ENCODE measurements at places on chromosomes 4 and X. TPM values are rescaled to one million over a fixed set of nuclear protein-coding genes. Genes with fewer than 3 reads are reported as not detected.

DNA sequence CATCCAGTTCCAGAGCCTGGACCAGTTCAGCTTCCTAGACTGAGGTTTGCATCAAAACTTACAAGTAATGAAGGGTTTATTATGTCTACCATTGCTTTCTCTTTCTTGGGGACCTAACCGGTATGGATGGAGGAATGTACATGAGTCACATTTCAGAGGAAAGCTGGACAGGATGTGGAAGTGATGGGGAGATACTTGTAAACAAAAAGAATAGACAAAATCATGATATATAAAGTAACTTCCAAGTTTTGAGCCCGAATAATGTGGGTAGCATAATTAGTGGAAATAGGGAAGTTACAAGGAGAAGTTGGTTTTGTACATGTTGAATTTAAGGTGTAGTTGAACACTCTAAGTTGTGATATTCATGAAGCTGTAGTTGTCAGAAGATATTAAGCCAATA, 15.0 kb downstream of the FNIP2 start:
- no peaks in the 10 kb centered on the region for H3K27me3 ChIP-seq
- H3K4me1 ChIP-seq, result peaks cover 7% of the 10 kb centered on the region
- no peak overlapping the region for H3K4me3 ChIP-seq

The MAGEA11 gene
- polyA plus RNA-seq, result not detected

The ANOS1 gene
- not detected for polyA plus RNA-seq

- no peaks in the 10 kb centered on the region for H3K36me3 ChIP-seq
- no peak overlapping the region for H3K4me3 ChIP-seq
- no peak for DNase-seq
- peaks cover 13% of the 10 kb centered on the region for H3K4me1 ChIP-seq
Measured at GRCh38 chr4:42151568-42152506, 618 bp downstream of the BEND4 start.

GRCh38 chr4:102918859-102919258, 50.1 kb downstream of the CISD2 start:
- H3K27me3 ChIP-seq, result no peaks in the 10 kb centered on the region
- H3K4me1 ChIP-seq, result no peaks in the 10 kb centered on the region
- DNase-seq, result no peak
- no peak overlapping the region for H3K4me3 ChIP-seq
- no peak overlapping the region for H3K27ac ChIP-seq
- H3K36me3 ChIP-seq, result no peaks in the 10 kb centered on the region

DNA sequence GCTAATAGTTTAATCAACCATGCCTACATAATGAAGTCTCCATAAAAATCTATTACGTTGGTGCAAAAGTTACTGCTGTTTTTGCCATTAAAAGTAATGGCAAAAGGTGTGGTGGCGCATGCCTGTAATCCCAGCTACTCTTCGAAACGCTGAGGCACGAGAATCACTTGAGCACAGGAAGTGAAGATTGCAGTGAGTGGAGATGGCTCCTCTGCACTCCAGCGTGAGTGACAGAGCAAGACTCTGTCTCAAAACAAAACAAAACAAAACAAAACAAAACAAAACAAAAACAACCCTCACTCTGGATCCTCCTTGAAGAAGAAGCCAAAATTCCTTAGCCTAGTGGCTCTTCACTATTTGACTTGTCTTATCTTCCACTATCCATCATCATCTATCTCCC, 78.0 kb downstream of the MSN start:
- DNase-seq, result no peak
- no peaks in the 10 kb centered on the region for H3K27me3 ChIP-seq
- no peak overlapping the region for H3K27ac ChIP-seq
- peaks cover 33% of the 10 kb centered on the region for H3K4me1 ChIP-seq
- H3K36me3 ChIP-seq, result peaks cover 9% of the 10 kb centered on the region

The PAGE2 gene
- not detected for polyA plus RNA-seq

DNA sequence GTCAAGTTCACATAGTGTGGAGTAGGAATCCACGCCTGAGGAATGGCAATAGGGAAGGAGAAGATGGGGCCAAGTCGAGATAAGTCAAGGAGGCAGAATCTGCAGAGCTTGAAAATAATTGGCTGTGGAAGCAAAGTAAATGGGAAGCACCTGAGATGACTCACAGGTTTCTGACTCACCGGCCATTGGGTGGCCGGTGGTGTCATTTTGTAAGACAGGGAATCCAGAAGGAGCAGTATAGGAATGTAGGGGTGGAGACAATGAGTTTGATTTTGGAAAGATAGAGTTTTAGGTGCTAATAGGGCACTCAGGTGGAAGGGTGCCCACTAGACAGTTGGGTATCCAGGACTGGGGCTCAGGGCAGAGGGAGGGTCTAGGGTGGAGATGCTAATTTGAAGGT, 201.0 kb upstream of the MAMLD1 start:
- no peaks in the 10 kb centered on the region for H3K4me1 ChIP-seq
- H3K27me3 ChIP-seq, result no peaks in the 10 kb centered on the region
- no peak overlapping the region for H3K4me3 ChIP-seq
- no peak for DNase-seq
- no peaks in the 10 kb centered on the region for H3K36me3 ChIP-seq
